ENCODE measurements at places on chromosomes 5 and 9. TPM values are rescaled to one million over a fixed set of nuclear protein-coding genes. Genes with fewer than 3 reads are reported as not detected.

DNA sequence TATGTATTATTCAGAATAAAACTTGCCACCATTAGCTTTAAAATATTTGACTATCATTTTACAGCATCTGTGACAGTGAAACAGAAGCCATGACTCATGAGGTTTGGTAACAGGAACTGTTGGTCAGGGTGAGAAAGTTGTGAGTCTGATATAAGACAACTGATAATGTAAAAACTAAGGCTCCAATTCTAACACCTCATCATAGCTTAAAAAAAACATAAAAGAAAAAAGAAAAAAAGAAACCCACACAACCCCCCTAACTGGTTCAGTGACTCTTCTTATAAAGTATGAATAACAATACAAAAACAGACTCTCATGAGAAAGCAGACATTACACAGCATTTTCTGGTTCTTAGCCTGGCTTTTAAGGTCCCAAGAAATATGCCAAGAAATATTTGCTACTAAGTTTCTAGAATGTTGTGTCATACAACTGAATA is 85.8 kb downstream of the MRPS27 start:
- H3K4me1 ChIP-seq: no peaks in the 10 kb centered on the region
- H3K27me3 ChIP-seq: no peaks in the 10 kb centered on the region
- H3K4me3 ChIP-seq: no peak overlapping the region
- DNase-seq: no peak

ZFAND5 gene
- total RNA-seq: 268 TPM

DNA sequence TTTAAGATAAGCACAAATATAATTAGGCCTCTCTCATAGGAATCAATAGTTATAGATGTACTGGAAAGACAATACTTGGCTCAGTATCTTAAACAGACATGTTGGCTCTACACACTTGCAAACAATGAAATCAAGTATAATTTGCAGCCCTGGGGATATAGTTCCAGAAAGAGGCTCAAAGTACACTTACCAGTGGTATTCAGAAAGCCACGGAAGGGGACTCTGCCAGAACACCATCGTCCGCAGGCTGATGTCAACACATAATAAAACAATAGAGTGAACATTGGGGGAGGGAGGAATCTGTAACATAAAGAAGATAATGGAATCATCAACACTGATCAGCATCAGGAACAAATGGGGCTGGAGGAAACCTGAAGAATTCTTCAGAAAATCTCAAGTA is 31.2 kb upstream of the EBF1 start:
- H3K4me3 ChIP-seq: no peak overlapping the region
- no peaks in the 10 kb centered on the region for H3K4me1 ChIP-seq
- H3K27me3 ChIP-seq: no peaks in the 10 kb centered on the region
- no peaks in the 10 kb centered on the region for H3K36me3 ChIP-seq
- DNase-seq: no peak

GRCh38 chr9:117335837-117336433 is 78.9 kb downstream of the ASTN2 start:
- no peak overlapping the region for H3K27ac ChIP-seq
- no peak for DNase-seq
- H3K4me1 ChIP-seq: no peaks in the 10 kb centered on the region
- no peaks in the 10 kb centered on the region for H3K36me3 ChIP-seq
- no peaks in the 10 kb centered on the region for H3K27me3 ChIP-seq

GRCh38 chr9:119137479-119137878 is 231.8 kb downstream of the BRINP1 start:
- H3K27me3 ChIP-seq: no peaks in the 10 kb centered on the region
- H3K4me3 ChIP-seq: no peak overlapping the region
- no peak for DNase-seq
- no peaks in the 10 kb centered on the region for H3K4me1 ChIP-seq

DNA sequence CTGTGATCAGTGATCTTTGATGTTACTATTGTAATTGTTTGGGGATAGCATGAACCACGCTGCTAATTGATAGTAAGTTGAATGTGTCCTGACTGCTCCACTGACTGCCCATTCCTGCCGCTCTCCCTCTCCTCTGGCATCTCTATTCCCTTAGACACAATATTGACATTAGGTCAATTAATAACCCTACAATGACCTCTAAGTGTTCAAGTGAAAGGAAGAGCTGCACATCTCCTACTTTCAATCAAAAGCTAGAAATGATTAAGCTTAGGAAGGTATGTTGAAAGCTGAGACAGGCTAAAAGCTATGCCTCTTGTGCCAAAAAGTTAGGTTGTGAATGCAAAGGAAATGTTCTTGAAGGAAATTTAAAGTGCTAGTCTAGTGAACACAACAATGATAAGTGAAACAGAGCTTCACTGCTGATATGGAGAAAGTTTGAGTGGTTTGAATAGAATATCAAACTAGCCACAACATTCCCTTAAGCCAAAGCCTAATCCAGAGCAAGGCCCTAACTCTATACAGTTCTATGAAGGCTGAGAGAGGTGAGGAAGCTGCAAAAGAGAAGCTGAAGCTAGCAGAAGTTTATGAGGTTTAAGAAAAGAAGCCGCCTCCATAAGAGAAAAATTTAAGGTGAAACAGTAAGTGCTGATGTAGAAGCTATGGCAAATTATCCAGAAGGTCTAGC is 12.9 kb downstream of the CLINT1 start:
- no peak overlapping the region for H3K4me3 ChIP-seq
- no peak for DNase-seq
- no peaks in the 10 kb centered on the region for H3K4me1 ChIP-seq
- no peaks in the 10 kb centered on the region for H3K36me3 ChIP-seq
- H3K27ac ChIP-seq: no peak overlapping the region

FUT7 gene
- total RNA-seq: not detected

DNA sequence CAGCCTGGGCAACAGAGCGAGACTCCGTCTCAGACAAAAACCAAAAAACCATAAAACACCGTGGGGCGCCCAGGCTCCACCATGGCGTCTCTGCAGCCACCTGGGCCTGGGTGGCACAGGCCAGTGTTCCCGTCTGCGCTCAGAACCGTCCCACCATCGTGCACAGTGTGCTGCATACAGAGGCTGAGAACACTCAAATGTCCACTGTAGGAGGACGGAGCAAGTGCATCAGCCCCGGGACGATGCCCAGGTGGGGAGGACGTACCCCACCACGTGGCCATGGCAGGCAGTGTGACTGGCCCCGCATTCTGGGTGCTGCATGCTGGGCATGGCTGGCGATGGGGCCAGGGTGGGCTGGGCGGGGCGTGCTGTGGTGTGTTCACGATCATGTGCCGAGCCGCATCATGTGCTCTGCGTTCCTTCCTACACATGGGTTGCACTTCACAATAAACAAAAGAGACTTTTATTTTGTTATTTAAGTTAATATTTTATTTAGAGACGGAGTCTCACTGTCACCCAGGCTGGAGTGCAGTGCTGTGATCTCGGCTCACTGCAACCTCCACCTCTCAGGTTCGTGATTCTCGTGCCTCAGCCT is 37.8 kb downstream of the EXD3 start:
- no peaks in the 10 kb centered on the region for H3K36me3 ChIP-seq
- no peaks in the 10 kb centered on the region for H3K27me3 ChIP-seq
- no peak overlapping the region for H3K27ac ChIP-seq
- no peak for DNase-seq
- H3K4me3 ChIP-seq: no peak overlapping the region

SPATA31E1 gene
- not detected for total RNA-seq

C5orf46 gene
- 5.2 TPM for total RNA-seq

DNA sequence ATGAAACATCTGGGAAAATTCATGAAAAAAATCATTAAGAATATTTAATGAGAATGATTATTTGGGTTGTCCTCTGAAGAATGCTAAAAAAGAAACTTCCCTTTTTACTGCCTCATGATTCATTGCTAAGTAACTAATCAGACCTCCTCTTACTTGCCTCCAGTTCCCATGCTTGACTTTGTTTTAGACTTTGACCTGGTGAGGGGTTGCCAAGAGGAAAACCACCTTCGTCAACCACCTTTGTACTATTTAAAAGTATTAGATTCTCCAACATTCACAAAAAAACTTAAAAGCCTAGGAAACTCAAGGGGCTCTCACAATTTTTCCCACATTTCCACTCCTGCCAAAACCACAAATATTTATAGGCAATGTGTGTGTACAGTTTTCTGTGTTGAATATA is 115.2 kb upstream of the ST8SIA4 start:
- DNase-seq: no peak
- H3K4me1 ChIP-seq: no peaks in the 10 kb centered on the region
- no peaks in the 10 kb centered on the region for H3K36me3 ChIP-seq
- H3K27ac ChIP-seq: no peak overlapping the region
- H3K4me3 ChIP-seq: no peak overlapping the region

UNC5A gene
- total RNA-seq: 2.9 TPM

SLC4A9 gene
- total RNA-seq: not detected

GRCh38 chr5:126422994-126423788 is at the start of gene GRAMD2B:
Gene GRAMD2B (plus strand): TSS chr5:126423409. CDS start chr5:126423607, 198 bp downstream.
- H3K36me3 ChIP-seq: no peaks in the 10 kb centered on the region
- no peaks in the 10 kb centered on the region for H3K4me1 ChIP-seq
- no peaks in the 10 kb centered on the region for H3K27me3 ChIP-seq
- H3K4me3 ChIP-seq: peak within 1 kb of the TSS; percentile 79
- peak within 1 kb of the TSS; percentile 96 for H3K27ac ChIP-seq

DNA sequence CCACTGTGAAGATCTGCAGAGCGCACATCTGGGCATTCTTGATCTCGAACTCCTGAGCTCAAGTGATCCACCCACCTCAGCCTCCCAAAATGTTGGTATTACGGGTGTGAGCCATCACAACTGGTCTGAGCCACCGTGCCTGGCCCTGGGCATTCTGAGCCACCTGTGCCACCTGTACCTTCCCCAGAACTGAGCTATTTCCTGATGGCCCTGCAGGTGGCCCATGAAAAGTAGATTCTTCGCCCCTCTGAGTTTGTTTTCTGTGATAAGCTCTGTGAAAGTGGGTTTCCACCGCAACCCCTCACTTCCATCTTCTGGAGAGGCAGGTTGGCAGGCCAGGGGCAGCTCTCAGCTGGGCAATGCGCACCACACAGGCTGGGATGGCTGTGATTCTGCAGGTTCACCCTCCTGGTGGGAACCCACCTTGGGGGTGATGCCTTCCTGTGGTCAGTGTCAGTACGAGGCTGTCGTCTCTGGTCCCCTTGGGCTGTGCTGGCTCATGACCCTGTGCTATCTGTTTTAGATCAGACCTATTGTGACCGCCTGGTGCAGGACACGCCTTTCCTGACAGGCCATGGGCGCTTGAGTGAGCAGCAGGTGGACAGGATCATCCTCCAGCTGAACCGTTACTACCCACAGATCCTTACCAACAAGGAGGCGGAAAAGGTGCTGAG is 11.3 kb downstream of the CARD19 start:
- no peaks in the 10 kb centered on the region for H3K27me3 ChIP-seq
- no peak for DNase-seq
- no peaks in the 10 kb centered on the region for H3K4me1 ChIP-seq
- H3K36me3 ChIP-seq: no peaks in the 10 kb centered on the region

- no peaks in the 10 kb centered on the region for H3K4me1 ChIP-seq
- H3K27me3 ChIP-seq: no peaks in the 10 kb centered on the region
- no peak overlapping the region for H3K4me3 ChIP-seq
- H3K36me3 ChIP-seq: no peaks in the 10 kb centered on the region
- peak overlapping the region; percentile 57 for H3K27ac ChIP-seq
- DNase-seq: no peak
Measured at GRCh38 chr5:39624890-39625289, 200.1 kb upstream of the DAB2 start.

GRCh38 chr5:22998362-22998761 is 145.2 kb upstream of the CDH12 start:
- H3K4me3 ChIP-seq: no peak overlapping the region
- no peaks in the 10 kb centered on the region for H3K4me1 ChIP-seq
- no peaks in the 10 kb centered on the region for H3K36me3 ChIP-seq
- DNase-seq: no peak
- no peaks in the 10 kb centered on the region for H3K27me3 ChIP-seq
- no peak overlapping the region for H3K27ac ChIP-seq

DNA sequence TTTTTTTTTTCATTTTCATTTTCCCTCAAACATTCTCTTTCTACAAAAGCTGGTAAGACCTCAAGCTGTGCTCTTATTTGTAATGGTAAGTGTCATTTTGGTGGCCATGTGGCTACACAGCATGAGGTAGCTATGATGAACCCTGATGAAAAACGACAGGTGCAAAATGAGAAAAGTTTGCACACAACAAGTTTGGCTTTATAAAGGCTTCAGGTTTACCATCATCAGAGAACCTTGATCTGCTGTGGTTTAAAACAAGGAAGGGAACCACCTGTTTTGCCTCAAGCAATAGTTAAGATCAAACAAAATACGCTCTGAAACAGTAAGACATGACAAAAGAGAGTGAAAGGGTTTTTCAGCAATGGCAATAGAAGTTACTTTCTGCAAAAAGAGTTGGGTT is 1124.6 kb upstream of the ACO1 start:
- H3K27ac ChIP-seq: no peak overlapping the region
- peaks cover 4% of the 10 kb centered on the region for H3K36me3 ChIP-seq
- no peaks in the 10 kb centered on the region for H3K27me3 ChIP-seq
- H3K4me1 ChIP-seq: no peaks in the 10 kb centered on the region

DNA sequence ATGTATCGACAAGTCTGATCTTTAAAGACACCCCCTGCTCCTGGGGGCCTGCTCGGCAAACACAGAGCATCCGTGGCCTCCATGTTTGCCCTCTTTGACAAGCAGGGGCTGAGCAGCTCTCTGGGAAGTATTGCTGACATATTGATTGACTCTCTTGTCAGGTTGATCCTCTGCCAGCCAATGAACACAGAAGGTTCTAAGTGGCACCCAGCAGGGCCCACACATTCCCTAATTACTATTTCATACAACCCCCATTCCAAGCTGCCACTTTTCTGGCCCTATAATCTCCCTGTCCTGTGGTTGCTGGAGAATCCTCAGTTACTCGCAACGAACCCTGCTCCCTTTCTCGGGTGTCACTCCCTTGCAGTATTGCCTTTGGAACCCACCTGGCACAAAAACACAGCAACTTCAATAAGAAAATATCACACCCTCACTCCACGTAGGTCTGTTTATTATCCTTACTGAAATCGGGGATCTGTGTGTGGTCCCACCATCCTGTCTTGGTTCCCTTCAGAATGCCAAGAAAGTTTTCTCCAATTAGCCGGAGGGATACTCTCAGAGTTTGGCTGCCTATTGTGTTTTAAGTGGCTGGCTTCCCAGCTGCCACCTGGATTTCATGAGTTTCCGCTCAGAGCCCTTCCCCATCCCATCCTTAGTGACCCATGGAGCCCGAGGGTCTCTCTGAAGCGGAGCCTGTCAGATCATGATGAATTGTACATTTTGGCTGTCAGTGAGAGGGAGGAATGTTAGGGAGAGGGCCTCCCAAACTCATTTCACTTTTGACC is 249.0 kb upstream of the WWC1 start:
- H3K27ac ChIP-seq: no peak overlapping the region
- DNase-seq: peak; percentile 27
- H3K36me3 ChIP-seq: no peaks in the 10 kb centered on the region
- H3K27me3 ChIP-seq: peaks cover 9% of the 10 kb centered on the region

GRCh38 chr5:126450346-126450745 is 27.1 kb downstream of the GRAMD2B start:
- no peaks in the 10 kb centered on the region for H3K27me3 ChIP-seq
- H3K4me1 ChIP-seq: no peaks in the 10 kb centered on the region
- peak overlapping the region; percentile 81 for H3K27ac ChIP-seq
- DNase-seq: no peak
- no peak overlapping the region for H3K4me3 ChIP-seq

DNA sequence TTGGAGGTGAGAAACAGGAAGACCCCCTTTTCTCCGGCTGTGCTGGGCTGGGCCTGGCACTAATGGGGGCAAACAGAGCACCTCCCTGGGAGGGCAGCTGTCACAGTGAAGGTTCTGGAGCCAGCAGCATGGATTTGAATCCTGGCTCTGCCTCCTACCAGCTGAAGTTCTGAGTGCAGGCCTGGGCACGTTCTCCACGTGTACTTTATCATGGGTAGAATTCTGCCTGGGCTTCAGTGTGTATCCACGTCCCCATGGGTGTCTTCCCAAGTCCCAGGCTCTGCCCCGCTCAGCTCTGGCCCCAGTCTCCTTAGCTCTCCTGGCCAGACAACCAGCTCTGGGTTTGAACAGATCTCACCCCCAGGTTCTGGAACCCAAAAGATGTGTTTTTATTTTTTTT is 223.2 kb downstream of the PBX3 start:
- no peaks in the 10 kb centered on the region for H3K36me3 ChIP-seq
- H3K4me3 ChIP-seq: no peak overlapping the region
- H3K4me1 ChIP-seq: no peaks in the 10 kb centered on the region
- H3K27ac ChIP-seq: no peak overlapping the region
- no peak for DNase-seq
